Stimulated activated CD4-positive, alpha-beta T cell treated with anti-CD3 and anti-CD28 coated beads, TNF-alpha, amount 100 ng/mL, for 24 hours (primary cell): ENCODE measurements at places on chromosomes 5 and 9.

- no peak for DNase-seq
Observed at GRCh38 chr9:69104830-69105527, 69.1 kb upstream of the TJP2 start.

GRCh38 chr5:96930058-96930457, 5.8 kb upstream of the LNPEP start:
- no peak for DNase-seq

GRCh38 chr5:4128994-4129393, 533.4 kb downstream of the IRX1 start:
- no peak for DNase-seq

- DNase-seq: no peak
Observed at GRCh38 chr5:107154593-107154992, 516.1 kb downstream of the EFNA5 start.

DNA sequence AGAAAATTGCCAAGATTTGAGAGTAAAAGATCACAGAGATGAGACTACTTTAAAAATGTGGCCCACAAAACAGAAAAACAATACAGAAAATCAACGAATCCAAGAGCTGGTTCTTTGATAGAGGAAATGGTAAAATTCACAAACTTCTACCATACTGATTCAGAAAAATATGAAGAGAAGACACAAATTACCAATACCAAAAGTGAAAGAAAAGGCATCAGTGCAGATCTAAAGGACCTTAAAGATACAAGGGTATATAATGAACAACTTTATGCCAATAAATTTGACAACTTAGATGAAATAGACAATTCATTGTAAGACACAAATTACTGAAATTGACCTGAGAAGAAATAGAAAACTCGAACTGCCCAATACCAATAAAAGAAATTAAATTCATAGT, 24.4 kb upstream of the SLC1A1 start:
- no peak for DNase-seq

DNA sequence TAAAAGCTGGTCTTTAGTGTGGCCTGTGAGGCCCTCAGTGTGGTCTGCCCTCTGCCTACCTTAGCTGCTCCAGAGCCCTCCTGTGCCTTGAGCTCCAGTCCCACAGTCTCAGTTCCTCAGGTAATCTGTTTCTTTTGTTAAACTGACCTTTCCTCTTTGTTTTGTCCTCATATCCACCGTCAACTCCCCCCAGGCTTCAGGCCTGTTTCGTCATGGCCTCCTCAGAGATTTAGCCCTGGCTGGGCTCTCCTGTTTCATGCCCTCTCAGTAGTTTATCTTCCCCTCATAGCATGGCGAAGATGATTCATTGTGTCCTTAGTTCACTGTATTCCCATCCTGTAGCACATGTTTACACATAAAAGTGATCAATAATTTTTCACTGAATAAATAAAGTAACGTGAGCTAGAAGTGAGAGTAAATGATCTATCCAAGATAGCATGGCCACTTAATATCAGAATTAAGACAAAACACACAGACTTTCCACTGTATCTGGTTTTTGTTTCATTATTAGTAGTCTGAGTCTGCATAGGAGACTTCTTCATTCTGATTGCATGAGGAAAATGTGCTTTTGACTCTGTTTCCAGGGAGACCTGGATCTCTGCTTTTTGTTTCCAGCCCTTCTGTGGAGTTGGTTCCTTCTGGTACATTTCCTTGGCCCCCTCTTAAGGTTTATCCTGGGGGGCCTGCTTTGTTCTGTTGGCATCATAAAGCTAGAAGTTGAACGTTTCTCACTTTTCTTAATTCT, 70.5 kb downstream of the SNX24 start:
- no peak for DNase-seq

GRCh38 chr5:151038412-151038745, 18.0 kb downstream of the GPX3 start:
- no peak for DNase-seq

- DNase-seq: no peak
Observed at GRCh38 chr9:133607976-133608375, 1.2 kb downstream of the FAM163B start.

- no peak for DNase-seq
Observed at GRCh38 chr9:121813519-121814210, 162.2 kb downstream of the DAB2IP start.

DNA sequence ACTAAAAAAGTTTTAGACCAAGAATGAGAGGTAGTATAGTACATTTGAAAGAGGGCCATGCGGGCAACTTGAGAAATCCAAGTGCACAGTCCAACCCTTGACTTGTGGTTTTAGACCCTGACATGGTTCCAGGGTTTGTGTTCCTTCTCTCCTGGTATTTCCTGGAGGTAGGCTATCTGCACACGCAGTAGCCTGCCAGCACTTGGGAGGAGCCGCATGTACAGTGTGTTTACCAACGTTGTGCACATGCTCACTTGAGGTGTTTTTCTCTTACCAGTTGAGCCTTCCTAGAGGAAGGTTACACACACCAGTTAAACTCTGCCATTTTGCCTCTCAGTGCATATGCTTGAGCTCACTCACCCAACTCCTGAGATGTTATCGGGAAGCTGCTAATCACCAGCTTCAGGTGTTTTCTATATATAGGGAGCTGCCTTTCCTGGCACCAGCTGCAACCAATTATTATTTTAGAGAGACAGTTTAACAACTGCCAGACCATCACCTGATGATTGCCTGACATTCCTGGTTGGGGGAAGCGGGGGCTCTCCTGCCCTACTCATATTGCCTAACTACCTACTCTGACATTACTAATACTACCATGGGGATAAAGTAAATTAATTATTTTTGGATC, 593.4 kb upstream of the TUSC1 start:
- DNase-seq: no peak

GRCh38 chr9:4984171-4984620, 876 bp upstream of the JAK2 start:
- DNase-seq: no peak

DNA sequence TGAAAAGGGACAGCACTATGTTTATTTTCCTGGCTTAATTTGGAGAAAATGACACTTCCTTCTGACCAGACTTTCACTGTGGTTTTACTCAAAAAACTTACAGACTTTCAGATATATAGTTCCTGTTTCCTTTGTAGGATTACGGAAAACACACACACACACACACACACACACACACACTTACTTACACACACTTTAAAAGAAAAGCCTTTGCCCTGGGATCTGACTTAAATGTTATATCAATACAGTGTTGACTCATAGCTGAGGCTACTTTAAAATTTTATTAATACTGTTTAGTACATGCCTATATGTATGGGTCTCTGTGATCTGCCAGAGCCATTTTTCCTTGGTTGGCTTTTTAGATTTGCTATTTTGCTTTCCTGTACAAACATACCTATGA, 758.3 kb downstream of the DNAH5 start:
- DNase-seq: no peak

DNA sequence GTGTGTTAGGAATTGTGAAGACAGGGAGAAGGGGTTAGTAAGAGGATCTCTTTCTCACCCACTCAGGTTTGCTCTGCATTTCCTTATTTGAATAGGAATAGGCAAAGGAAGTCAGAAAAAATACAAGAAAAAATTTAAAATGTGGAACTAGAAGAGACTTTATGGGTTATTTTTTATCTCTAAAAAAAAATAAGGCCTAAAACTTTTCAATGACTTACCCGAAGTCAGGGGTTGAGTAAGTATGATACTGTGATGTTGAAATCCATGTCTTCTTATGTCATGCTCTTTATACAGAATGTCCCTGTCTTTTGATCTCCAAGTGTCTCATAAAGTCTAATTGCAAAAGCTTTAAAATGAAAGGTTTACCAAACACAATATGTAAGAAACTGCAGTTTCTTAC, 148.3 kb upstream of the PIK3R1 start:
- DNase-seq: no peak

DNA sequence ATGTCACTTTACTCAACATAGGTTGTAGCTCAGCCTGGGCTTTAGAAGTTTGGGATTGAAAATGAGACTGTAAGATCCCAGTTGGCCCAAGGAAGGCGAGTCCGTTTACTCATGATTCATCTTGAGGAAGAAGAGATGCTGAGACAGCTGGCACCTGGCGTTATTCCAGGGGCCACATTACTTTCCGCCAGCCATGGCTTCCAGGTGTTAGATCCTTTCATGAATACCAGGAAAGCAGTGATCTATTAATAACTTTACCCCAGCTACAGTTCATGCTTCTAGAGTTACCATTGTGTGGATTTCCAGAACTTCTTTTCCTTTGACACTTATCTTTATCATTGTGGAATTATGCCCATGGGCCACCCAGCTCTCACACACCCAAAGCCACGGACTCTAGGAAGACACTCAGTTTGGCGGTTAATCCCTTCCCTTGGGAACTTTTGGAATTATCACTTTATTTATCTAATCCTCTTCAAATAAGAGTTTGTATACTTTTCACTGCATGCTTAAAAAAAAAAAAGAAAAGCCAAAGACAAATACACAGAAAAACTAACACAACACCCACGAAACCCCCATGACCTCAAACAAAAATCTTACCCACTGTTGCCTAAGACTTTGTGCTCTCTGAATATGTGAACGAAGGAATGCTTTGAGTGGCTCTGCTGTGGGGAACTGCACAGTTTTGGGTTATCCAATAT, 26.9 kb downstream of the RAI14 start:
- no peak for DNase-seq

GRCh38 chr5:55308254-55308836, 556 bp downstream of the MTREX start:
- DNase-seq: no peak

DNA sequence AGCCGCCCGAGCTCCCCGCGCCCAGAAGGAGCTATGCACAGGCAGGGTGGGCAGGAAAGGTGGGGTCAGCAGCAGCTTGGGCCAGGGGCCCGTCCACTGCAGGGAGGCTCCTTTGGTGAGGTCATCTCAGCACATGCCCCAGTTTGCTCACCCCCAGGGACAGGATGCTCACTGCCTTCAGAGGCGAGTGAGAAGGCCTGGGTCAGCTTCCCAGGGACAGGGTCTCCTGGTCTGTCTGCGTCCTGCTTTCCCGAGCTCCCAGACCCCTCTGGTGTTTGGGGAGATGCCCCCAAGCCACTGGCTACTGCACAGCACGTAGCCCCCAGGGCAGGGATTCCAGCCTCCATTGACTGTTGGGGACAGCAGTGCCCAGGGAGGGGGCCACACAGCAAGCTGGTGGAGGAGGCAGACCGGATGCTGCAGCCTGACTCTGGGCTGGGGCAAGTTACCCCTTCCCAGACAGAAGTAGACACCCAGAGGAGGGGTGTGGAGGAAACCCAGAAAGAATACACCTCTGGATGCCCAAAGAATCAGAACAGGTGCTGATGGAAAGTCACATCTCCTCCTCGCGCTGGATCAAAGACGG, 581 bp upstream of the SARDH start:
- DNase-seq: no peak

- no peak for DNase-seq
Observed at GRCh38 chr5:171315925-171316257, 6.8 kb downstream of the TLX3 start.

DNA sequence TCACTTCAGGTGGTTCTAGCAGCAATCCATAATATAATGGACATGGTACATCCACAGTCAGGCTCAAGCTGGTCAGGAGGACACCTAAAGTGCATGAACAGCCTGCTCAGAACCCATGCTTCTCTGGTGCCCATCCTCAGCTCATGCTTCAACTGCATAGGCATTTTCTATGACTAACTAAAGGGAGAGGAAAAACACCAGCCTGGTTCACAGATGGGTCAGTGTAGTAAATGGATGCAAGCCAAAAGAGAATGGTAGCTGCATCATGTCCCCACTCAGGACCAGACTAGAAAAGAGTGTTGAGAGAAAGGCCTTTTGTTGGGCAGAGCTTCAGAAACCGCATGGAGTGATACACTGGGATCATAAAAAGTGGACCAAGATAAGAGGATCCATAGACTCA, 556.6 kb downstream of the TLE1 start:
- DNase-seq: no peak
